Fibroblast of the aortic adventitia (primary cell): ENCODE measurements at places on chromosomes 2 and 18.

GRCh38 chr2:199136242-199136641 is 321.5 kb downstream of the SATB2 start:
- peak; percentile 18 for DNase-seq

GRCh38 chr18:61394983-61395382 is 61.8 kb downstream of the CDH20 start:
- DNase-seq, result peak; percentile 41

GRCh38 chr2:42651057-42651456 is 82.6 kb downstream of the MTA3 start:
- DNase-seq, result no peak

GRCh38 chr18:33694593-33694992 is 116.6 kb downstream of the ASXL3 start:
- no peak for DNase-seq

DNA sequence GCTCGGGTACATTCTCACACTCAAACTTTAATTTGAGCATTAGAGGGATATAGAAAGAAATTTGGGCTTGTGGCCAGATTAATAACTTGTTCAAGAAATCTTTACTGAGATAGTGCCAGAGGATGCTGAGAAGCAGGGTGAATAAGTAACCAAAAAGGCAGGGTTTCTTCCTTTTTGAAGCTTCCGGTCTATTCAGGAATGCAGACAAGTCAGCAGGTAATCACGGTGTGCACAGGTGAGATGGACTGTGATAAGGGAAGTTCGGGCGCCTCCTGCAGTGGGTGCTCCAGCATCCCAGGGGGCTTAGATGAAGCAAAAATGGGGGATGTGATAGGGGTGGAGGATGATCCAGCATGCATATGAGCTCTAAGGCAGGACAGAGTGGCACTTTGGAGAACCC is 44.9 kb upstream of the CYP1B1 start:
- DNase-seq, result no peak

- DNase-seq, result no peak
Measured at GRCh38 chr2:16287281-16287680, 346.9 kb downstream of the MYCN start.

- peak; percentile 65 for DNase-seq
Measured at GRCh38 chr2:101119431-101119830, 31.8 kb downstream of the TBC1D8 start.

DNA sequence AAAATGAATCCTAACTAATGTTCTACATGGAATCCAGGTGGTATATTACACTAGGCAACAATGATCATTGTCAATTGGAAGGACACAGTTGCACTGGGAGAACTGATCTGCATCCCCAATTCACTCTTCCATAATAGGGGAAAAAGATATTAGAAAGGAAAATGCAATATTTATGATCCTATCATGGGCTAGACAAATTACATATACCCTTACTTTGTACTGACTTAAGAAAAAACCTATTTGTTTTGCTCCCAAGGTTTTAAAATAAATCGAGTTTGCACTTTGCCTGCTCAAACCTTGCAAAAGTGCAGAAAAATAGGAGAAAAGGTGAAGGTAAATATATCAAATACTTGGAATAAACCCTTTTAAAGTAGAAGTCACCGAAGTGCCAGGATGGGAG is 11.0 kb upstream of the PAX3 start:
- DNase-seq, result no peak

- peak; percentile 37 for DNase-seq
Measured at GRCh38 chr18:35616664-35617423, 35.3 kb downstream of the GALNT1 start.

DNA sequence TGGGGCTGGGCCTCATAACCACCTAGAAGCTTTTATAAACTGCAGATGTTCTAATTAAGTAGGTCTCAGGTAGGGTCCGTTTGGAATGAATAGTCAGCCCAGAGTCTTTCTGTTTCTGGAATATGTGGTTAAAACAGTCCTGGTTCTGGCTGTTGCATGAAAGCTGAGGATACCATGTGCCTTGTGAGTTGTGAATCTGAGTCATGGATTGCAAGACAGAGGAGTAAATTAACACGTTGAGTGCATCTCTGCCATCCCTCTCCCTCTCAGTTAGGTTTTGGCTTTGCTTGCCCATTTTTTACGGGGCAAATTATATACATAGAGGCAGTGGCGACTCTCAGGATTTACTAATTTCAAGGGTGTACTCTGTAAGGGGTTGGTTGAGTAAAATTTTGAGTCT is 59.1 kb downstream of the NCK2 start:
- no peak for DNase-seq

- DNase-seq, result no peak
Measured at GRCh38 chr2:100870652-100871531, 51.0 kb downstream of the NPAS2 start.

DNA sequence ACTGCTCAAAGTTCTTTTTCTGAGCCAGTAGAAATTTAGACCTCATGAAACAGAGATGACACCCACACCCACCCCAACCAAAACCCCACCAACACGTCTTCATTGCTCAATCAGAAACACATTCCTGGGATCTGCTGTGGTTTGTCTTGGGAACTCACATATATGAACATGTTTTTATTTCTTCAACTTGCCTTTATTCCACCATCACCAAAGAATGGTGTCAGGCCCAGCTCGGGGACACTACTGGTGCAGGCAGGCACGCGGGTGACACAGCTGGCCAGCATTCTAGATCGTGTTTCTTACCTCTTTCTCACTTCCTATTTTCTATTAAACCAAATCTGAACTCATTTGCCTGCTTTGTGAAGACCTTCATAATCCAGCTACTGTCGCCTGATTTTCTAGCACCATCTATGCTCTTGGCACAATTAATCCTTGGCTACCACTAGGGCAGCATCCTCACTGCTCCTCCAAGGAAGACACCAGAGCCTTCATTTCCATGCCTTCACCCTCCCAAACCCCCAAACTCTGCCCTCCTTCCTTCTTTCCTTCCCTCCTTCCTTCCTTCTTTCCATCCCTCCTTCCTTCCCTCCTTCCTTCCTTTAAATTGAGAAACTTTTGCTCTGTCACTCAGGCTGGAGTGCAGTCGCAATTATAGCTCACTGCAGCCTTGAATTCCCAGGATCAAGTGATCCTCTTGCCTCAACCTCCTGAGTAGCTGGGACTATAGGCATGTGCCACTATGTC is 157.1 kb downstream of the BCL2 start:
- DNase-seq, result peak; percentile 55

GRCh38 chr2:129673847-129674711 is 305.4 kb upstream of the RAB6C start:
- no peak for DNase-seq

- DNase-seq, result no peak
Measured at GRCh38 chr2:156687126-156687525, 250.9 kb downstream of the GPD2 start.

GRCh38 chr2:42495234-42495581 is 1.4 kb upstream of the KCNG3 start:
- DNase-seq, result no peak

GRCh38 chr2:240994171-240994896 is 4.1 kb upstream of the SNED1 start:
- DNase-seq, result no peak

DNA sequence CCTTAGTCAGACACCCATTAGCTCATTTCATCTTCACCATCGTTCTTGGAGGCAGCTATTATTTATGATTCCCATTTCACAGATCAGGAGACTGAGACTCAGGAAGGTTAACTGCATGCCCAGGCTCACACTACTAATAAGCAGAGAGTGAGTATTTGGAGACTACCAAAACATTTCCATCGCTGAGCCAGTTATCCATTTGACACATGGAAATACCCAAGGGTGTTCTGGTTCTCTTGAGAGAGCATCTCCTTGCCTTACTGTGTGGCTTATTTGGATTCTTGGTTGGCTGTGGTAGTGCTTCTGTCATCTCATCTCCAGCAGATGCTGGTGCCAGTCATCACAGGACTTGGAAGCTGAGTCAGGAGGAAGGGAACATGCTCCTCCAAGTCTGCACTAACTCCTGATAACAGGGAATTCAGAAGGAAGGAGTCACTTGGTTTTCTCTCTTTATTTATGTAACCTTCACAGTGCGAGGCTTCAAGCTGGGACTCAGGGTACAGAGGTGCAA is 55.2 kb downstream of the RASGRP3 start:
- DNase-seq, result peak; percentile 68

DNA sequence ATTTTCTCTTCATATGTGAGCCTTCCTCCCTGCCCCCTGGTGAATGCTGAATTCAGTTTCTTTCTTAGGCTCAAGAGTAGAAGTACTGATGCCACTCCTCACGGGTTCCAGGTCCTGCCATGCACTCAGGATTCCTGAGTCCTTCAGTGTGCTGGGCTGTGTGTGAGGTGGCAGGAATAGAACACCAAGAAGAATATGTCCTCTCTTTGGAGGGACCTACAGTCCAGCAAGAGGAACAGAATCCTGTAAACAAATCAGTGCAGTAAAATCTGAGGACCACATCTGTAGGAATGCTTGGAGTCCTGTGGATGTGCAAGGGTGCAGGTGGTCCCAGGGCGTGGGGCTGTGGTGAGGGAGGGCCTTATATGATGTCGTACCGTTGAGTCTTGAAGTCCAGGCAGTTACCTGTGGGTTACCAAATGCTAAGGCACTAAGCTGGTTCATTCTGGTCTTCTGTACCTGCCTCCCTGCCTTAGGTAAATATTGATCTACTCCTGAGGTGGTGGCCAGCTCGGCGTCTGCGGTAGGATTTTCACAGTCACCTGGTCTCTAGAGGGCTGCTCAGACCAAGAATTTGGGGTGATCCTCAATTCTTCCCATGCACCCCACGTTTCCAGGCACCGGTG is 5.5 kb downstream of the ASAP2 start:
- no peak for DNase-seq

DNA sequence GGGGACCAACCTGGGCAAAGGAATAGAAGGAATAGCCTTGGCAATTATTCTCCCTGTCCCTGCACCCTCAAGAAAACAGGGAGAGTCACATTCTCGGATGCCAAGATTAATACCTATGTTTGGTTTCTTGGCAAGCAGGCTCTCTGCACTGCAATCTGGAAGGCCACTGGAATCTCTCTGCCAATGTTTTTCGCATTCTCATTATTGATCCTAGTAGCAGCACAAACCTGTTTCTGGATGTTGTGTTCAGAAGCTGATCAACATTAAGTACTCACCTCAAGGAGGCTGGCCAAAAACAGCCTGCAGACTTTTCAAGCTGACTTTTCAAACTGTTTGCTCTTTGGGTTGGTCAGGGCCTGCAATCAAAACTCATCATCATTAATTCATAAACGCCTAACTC is 62.2 kb downstream of the CLHC1 start:
- DNase-seq, result no peak

GRCh38 chr2:20482725-20483124 is 35.9 kb downstream of the RHOB start:
- DNase-seq, result no peak

- no peak for DNase-seq
Measured at GRCh38 chr18:65907281-65907680, 156.5 kb downstream of the CDH7 start.

- no peak for DNase-seq
Measured at GRCh38 chr2:105790461-105791149, 45.9 kb downstream of the NCK2 start.

GRCh38 chr2:1233281-1233680 is 180.0 kb upstream of the TPO start:
- no peak for DNase-seq

- peak; percentile 30 for DNase-seq
Measured at GRCh38 chr2:29063056-29063455, 11.3 kb downstream of the PCARE start.

DNA sequence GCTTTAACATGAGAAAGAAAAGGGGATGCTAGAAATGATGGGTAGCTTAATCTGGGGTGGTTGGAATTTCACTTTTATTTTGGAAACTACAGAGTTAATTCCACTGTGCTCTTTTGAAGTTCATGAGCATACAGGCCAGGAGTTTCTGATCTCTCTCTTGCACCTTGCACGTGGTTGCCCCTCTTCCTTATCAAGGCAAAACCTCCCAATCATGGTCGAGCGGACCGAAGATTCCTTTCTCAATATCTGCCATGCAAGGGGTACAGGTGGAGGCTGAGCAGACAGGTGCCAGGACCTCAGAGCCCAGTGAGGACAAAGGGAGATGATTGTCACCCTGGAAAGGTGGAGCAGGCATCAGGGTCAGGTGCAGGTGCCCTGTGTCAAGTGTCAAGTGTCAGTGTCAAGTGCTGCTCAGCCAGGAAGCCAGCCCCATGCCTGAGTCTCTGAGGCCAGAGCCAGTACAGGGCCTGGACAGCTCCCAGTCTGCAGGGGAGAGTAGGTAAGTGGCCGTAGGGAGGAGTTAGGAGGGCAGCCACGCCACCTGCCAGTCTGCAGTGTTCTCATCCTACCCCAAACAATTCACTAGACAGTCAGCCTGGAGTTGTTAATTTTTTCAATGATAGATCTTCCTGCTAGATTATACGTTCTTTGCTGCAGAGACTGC is 42.2 kb downstream of the LPIN1 start:
- DNase-seq, result no peak

GRCh38 chr2:55916473-55917049 is 7.0 kb downstream of the EFEMP1 start:
- peak; percentile 47 for DNase-seq
